Tongue (tissue), 3 donors: ENCODE measurements at places on chromosomes 16 and 17. TPM values are rescaled to one million over a fixed set of nuclear protein-coding genes. Genes with fewer than 3 reads are reported as not detected.

DNA sequence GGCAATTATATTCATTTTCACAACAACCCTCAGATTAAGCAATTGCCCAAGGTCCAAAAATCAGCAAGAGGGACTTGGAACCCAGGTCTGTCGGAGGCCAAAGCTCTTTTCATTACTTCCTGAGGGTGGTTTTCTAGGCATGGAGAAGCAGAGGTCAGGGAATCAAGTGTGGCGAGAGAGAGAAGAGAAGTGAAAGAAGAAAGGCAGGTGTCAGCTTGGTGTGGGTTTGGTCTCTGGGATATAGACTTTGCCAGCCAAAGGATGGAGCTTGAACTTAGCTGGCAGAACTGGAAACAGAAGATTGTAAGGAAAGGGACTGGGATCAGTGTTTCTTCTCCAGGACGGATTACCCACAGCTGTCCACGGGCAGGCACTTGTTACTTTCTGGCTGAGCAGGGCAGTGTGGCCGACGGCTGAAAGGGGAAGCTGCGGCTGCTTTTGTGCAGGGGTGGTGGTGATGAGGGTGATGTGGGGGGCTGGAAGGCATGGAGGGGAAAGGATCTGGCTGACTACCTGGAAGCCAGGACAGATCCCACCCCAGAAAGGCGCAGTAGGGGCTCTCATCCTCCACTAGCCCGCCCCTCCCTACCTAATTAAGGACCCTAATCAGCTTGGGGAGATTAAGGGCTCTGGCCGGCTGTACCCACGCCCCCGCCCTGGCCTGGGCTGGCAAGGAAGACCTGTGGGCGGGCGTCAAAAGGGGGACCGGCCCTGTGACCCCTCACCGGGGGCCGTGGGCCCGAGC, at the start of gene GUCY2D:
TSS of gene GUCY2D (plus strand) at position 640 of the 745 bp plus-strand sequence. CDS start 433 bp downstream, outside the sequence.
- DNase-seq: peak; percentile 44

DNA sequence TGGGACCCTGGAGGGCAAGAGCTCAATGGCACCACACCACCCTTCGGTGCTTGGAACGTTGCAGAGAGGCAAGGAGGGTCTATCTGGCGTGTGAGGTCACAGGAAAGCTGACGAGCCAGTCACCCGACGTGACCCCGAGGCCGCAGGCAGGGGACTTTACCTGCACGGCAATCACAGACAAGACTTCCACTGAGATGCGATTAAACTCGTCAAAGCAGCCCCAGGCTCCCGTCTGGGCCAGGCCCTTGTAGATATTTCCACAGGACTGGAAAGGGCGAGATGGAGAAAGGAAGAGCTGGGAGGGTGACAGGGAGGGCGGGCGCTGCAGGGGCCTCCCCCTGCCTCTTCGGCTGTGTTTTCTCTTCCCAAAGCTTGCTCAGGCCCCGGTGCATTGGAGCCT, 78.3 kb downstream of the DNAH17 start:
- no peak for DNase-seq

GRCh38 chr17:72274614-72275013, 153.8 kb downstream of the SOX9 start:
- no peak for DNase-seq

DNA sequence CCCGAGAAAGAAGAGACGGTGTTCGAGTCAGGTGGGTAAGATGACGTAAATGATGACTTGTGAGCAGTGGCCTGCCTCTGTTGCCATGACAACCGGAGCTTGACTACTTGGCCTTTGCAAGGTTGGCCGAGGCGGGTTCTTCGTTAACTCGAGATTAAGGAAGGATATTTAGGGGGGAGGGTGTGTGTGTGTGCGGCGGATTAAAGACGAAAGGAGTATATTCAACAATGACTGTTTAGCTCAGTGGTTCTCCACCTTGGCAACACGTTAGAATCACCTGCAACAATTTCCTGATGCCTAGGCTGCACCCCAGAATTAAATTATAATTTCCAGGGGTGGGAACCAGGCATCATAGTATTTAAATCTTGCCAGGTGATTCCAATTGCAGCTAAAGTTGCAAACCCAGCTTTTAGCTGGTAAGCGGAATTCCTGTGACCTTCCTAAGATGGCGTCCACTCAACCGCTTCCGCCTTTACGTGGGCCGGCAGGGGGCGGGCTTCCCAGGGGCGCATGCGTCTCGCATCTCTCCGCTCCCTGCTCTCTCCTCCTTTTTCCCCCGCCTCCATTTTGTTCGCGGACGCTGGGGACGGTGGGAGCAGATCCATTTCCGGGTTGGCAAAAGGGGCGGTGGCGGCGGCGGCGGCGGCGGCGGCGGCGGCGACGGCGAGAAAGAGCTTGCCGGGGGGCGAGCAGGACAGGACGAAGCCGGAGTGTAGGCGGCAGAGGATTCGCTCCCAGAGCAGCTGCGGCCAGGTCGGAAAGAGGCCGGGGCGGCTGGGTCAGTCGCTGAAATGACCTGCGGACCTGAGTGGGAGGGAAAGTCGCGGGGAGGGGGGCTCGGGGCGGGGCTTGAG, at the start of gene WIPF2:
TSS of gene WIPF2 (plus strand) at position 565 of the 854 bp plus-strand sequence. CDS start 37,156 bp downstream, outside the sequence.
- DNase-seq: peak; percentile 99

DNA sequence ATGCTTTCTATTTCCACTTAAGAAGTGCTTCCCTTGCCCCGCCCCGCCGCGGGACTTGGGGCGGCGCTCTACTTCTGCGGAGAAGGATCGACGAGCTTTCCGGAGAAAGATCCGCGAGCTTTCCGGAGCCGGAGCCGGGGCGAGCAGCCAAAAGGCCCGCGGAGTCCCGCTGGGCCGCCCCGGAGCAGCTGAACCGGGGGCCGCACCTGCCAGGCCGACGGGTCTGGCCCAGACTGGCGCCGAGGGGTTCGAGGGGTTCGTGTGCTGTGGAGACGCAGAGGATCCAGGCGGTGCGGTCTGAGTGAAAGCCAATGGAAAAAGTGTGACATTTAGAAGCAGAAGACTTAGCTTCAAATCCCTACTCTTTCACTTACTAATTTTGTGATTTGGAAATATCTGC, 50.8 kb downstream of the TBC1D26 start:
- peak; percentile 69 for DNase-seq

DNA sequence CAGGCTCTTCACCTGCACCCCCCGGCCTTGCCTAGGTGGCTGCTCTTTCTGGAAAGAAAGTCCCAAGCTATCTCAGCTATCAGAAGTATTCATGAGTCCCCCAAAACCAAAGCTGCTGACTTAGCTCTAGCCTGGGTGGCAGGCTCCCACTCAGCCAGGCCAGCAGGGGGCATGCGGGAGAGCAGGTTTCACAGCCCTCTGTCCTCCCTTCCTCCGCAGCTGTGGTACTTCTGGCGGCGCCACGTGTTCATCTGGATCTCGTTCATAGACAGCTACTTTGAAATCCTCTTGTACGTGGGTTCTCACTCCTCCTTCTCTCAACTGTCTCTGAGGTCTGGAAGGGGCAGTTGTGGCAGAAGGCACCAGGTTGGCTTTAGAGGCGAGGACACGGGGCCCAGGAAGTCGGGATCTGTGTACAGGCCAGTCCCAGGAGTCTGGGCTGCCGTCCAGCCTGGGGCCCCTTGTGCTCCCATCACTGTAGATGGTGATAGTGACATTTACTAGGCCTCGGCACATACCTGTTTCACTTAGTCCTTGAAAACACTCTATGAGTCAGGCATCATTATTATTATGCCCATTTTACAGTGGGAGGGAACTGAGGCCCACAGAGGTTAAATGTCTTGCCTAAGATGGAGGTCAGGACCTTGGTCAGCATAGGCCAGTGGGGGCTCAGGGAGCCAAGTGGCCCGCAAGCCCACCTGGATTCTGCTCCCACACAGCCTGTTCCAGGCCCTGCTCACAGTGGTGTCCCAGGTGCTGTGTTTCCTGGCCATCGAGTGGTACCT, 12.9 kb downstream of the TRPV2 start:
- DNase-seq: peak; percentile 81

GRCh38 chr16:87474566-87474996, 18.2 kb downstream of the ZCCHC14 start:
- DNase-seq: no peak

DNA sequence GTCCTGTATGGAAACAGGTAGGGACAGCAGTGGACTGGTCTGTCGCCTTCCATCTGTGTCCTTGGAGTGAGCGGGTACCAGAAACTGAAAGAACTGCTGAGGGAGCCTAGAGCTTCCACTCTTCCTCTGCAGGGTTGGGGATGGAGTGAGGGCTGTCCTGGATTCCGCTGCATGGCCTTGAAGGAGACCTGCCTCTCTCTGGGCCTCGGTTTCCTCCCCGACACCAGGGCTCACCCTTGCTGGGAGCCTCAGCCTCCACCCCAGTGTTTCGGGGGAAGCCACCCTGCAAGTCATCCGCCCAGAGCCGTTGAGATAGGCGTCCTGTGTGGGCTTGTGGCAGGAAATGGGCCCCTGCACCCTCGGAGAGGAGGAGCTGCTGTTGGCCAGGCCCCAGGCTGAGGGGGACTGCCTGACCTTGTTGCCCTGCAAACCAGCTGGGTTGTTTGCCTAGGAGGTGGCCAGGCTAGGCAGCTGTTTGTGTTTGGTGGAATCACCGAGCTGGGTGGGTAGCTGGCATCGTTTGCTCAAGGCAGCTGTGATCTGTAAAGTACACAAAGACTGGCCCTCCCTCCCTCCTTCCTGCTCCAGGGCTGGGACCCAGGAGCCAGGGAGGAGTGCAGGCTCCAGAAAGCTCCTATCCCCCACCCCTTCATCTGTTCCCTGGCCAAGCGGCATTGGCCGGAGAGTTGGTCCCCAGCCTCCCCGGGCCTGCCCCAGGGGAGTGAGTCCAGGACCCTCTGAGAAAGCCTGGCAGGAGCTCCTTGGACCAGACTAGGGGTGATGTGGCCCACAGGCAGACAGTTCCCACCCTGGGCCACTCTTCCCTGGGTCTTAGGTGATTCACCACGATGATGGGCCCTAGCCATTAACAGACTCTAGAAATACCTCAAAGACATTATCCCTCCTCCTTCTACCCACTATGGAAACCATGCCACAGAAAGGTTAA, 1.3 kb downstream of the RAB37 start:
- peak; percentile 75 for DNase-seq

DNA sequence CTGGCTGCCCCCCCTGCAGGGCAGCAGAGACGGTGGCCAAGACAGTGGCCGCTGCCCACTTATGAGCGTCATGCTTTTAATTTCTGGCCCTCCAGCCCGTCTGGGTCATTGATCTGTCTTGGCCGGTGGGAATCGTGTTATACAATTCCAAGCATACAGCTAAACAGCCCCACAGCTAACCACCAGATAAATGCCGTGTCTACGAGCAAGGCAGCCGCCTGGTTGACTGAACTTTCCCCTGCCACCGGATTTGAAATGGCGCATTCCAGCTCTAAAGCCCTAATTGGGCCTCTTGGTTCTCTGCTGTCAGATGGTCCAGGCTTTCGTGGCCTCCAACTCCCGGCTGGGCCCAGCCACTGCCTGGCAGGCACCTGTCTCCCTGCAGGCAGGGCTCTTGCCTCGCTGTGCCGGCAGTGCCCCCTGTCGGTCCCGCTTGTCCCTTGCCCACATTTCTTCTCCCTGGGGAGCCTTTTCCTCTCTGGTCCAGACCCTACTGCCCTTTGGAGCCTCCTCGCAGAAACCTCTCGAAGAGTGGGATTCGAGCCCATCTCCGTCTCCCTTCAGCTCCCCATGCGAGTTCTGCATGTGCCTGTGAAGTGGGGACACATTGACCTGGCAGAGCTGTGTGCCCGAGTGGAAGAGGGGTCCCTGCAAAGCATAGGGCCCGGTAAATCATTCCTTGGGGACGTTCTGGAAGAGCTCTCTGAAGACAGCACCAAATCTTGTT, 1.8 kb upstream of the RBFOX3 start:
- DNase-seq: peak; percentile 52

GRCh38 chr16:85113913-85114312, 1.6 kb upstream of the CIBAR2 start:
- no peak for DNase-seq

DNA sequence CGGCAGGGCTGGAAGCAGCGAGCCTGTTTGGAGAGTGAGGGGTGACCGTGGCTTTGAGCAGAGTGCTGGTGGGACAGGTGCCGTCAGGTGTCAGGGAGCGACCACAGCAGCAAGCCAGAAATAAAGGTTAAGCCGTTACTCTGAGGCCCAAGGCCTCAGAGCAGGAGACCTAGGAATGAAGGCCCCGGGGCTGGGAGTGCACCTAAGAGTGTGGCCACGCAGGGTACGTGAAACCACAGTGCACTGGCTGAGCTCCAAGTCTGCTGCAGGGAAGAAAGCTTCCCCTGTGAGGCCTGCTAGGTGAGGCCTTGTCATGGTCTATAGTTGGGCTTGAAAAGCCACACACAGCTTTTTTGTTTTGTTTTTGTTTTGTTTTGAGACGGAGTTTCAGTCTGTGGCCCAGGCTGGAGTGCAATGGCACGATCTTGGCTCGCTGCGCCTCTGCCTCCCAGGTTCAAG, 8.7 kb downstream of the CLUAP1 start:
- DNase-seq: no peak

- DNase-seq: peak; percentile 52
These were observed 708 bp upstream of the NFAT5 start for GRCh38 chr16:69564845-69565670.

DNA sequence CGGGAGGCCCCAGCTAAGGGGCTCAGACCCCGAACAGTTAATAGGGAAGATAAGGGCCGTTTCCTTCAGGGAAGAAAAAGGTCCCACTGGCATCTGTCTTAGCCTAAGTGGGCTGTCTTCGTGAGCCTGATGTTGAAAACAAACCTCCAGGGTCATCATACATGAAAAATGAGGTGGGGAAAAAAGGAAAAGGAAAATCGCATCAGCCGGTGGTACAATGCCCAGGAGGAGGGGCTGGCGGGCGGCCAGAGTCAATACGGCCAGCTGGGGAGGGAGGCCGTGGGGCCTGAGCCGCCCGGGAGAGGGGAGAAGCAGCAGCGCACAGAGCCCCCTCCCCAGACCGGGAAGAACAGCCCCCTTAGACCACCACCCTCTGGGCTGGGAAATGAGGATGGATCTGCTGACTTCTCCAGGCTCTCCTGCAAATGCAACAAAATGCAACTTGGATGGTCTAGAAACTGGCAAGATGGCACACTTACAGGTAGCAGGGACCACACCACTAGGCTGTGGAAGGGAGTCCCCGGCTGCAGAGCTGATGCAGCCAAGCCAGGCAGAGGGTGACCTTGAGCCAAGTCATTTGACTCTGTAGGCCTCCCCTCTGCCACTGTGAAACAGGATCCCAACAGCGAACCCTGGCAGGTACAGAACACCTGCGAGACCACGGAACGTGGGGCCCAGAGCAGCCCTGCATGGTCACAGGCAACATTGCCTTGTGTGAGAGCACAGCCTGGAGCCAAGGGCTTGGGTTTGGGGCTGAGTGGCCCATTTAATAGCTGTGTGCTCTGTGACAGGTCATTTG, 448.5 kb downstream of the SOX9 start:
- no peak for DNase-seq

Gene EMP2
- total RNA-seq: 60.7 TPM

Gene CTRB1
- 1.0 TPM for total RNA-seq
